Upper lobe of left lung (tissue), 6 donors: ENCODE measurements at places on chromosomes 7 and 10.

- DNase-seq = no peak
Observed at GRCh38 chr7:105662998-105663397, 81.7 kb upstream of the EFCAB10 start.

GRCh38 chr7:70321016-70321590 lies 722.8 kb downstream of the AUTS2 start:
- DNase-seq = no peak

GRCh38 chr7:81111781-81112540 lies 193.1 kb upstream of the SEMA3C start:
- no peak for DNase-seq

DNA sequence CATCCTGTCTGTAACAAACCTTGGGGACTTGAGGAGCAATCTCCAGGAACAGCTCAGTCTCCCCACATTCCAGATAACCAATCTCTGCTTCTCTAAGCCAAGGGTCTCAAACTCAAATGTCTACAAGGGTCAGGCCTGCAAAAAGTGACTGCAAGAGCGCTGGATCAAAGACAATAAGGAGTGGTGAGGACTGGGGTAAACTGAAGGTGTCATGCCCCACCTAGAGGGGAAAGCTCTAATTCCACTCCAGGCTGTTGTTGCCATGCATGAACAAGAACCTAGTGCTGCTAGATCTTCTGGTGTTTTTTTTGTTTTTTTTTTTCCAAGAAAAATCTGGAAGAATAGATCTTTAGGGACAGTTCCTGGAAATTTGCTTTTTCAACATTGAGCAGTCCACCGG lies 117.9 kb upstream of the MACROH2A2 start:
- no peak for DNase-seq

DNA sequence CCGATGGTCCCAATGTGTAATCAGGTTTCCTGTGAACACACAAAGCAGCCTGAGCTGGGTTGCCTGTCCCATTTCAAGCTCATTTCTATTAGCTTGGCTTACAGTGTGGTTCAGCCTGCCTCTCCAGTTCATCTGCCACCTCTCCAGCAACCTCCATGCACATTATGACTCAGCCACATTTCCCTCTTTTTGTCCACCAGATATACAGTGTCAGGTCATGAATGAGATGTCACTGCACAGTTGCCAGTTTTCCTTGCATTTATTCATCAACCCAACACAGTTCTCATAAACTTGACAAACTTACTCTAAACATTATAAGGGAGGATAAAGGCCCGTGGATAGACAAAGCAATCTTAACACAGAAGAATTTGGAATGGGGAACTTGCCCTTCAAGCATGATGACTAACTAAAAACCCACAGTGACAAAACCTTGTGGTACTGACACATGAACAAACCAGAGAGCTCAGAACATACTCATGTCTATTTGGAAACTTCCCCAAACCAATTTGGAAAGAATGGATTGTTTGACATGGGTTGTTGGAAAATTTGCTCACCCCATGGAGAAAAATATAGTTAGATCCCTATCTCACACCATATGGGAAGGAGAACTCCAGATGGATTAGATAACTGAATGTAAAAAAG lies 2.5 kb upstream of the CFAP58 start:
- DNase-seq = no peak

DNA sequence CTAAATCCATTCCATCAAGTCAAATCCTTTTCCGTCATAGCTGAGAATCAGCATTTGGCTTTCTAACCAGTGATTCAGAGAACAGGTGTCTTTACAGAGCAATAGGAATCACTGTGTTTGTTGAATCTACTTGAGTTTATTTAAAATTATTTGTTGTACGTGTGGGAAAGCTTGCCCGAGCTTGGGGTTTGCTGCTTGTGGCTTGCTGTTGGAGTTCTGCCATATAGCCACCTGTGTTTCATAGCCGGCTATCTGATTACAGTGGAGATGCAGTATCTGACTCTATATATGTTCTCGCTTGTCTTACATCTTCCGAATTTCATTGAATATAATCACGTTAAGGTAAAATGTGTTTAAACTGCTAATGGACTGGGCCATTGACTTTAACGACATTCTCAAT lies 274.3 kb upstream of the MKI67 start:
- no peak for DNase-seq
